CD4-positive, alpha-beta T cell treated with Interleukin-17A for 1 hour (primary cell): ENCODE measurements at places on chromosomes 3 and 15.

- peak; percentile 80 for DNase-seq
Observed at GRCh38 chr3:115146032-115146417, 1.1 kb downstream of the ZBTB20 start.

- DNase-seq = peak; percentile 53
Observed at GRCh38 chr3:129829640-129830039, 63.9 kb downstream of the TMCC1 start.

- no peak for DNase-seq
Observed at GRCh38 chr15:66938114-66938830, 127.1 kb upstream of the SMAD3 start.

DNA sequence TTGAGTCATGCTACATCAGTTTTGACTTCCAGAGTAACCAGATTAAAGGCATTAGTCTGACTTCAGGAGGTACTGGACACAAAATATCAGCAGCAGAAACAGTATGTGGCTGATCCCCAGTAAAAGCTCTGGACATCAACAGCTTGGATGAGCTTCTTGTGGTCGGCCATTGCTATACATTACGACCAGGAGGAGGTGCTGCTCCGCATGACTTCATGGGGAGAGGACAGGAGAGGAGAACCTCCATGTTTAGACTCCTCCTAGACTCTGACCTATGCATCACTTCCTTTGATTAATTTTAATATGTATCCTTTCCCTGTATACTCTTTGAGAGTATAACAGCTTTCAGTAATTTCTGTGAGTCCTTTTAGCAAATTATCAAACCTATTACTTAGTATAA is 285.6 kb upstream of the ARHGEF26 start:
- DNase-seq = no peak

- no peak for DNase-seq
Observed at GRCh38 chr3:178567611-178568010, 31.4 kb downstream of the KCNMB2 start.

DNA sequence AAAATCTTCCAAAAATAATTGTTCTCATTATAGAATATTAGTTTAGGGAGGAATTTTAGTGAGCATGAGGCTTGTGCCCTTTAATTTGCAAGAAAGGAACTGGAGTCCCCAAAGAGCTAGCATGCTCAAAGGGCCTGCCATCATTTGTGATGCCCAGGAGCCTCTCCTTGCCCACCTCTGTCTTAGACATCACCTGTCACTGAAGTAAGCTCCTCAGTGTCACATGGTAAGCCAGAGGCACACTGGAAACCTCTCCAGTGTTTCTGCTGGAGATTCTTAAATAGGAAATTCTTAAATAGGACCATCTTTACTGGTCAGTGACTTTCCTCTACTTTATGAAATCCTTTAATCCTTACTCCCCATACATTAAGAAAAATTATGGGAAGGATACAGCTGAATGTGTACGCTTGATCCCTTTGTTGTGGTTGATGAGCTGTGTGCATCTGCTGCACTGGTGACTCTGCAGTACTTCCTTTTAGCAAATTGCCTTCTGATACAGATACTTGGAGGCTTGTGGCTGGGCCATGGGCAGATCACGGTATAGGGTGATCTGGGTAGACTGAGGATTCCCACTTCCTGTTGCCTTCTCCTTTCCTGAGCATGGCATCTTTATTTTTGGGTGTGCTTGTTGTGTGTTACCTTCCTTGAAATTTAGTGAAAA is 197.4 kb downstream of the KLHL25 start:
- DNase-seq = peak; percentile 50

DNA sequence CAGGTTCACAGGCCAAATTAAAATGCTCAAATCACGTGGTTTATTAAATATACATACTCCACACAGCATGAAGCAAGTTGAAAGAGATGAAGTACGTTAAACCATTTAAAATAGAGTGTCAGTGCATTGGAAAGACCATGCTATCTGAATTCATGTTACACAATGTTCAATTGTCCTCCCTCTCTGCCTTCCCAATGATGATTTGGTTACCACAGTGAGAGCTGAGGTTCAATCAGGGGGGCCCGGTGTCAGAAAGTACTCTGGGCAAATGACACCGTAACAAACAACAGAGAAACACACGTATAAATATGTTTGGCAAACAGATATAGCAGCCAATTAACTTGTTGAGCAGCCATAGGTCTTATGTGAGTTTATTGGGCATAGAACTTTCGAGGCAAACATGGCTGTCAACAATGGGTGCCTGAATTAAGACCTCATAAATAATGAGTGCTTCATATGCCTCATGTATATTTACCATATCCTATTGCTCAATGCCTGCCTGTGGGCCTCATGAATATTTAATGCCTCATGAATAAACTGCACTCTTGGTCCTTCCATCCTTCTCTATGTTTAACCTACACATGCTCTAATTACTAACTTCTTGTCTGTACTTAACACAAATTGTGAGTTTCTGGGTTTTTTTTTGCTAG is 641.5 kb downstream of the PLOD2 start:
- no peak for DNase-seq

GRCh38 chr15:77721963-77722362 is 89.3 kb upstream of the LINGO1 start:
- DNase-seq = no peak

GRCh38 chr3:198076722-198077308 is 116.8 kb downstream of the LMLN start:
- no peak for DNase-seq

- DNase-seq = no peak
Observed at GRCh38 chr3:85100316-85100715, 141.5 kb downstream of the CADM2 start.

GRCh38 chr15:89514186-89514585 is 17.8 kb upstream of the RHCG start:
- DNase-seq = no peak

GRCh38 chr15:58611731-58612676 is 137.5 kb downstream of the ADAM10 start:
- no peak for DNase-seq

DNA sequence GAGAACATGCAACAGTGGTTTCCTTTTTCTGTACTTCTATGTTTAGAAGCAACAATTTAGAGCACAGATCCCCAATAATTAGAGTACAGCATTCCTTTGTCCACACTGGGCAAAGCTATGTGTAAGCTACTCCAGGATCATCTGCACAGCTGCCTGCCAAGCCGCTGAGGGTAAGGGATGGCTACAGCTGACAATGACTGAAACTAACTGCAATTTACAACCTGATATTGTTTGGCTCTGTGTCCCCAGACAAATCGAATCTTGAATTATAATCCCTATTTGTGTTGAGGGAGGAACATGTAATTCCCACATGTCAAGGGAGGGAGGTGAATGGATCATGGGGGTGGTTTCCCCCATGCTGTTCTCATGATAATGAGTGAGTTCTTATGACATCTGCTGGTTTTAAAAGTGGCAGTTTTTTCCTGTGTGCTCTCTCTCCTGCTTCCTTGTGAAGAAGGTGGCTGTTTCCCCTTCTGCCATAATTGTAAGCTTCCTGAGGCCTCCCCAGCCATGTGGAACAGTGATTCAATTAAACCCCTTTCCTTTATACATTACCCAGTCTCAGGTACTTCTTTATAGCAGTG is 54.8 kb upstream of the TNFSF10 start:
- DNase-seq = no peak

DNA sequence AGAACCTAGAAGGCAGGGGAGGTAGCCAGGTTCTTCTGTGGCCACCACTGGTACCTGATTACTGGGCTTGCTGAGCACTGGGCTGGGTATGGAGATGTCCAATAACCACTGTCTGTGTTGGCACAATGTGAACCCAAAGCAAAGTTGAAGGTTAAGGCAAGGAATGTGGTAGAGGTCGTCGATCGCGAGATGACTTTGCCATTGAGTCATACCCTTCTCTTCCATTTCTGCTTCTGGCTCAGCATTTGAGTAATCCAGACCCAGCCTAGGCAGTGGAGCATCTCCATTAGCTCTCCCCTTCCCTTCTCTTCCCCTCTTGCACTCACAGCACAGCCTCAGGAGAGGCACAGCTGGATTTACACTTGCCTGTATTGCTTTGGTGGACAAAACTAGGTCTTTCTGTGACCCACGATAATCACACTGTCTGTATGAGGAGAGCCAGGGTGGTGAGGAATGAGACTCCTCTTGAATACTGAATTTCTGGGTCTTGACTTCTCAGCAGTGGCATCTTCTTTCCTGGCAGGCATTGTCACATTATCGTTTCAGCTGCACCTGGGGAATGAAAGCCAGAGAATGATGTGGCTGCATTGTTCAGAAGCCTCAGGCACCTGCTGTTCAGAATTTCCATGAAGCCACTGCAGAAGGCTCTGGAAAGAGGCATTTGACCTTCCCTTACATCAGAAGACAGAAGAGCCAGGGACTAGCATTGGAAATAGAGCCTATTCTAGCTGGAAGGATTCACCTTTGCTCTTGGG is 272.6 kb downstream of the PDCD6IP start:
- DNase-seq = no peak
